Hematopoietic multipotent progenitor cell treated with erythropoietin and hydrocortisone succinate and interleukin-3 and kit ligand, for 4 days (in vitro differentiated cells): ENCODE measurements at places on chromosomes 13 and 19.

GRCh38 chr19:57934820-57935665, at the start of gene ZNF418:
ZNF418 (minus strand) TSS chr19:57935402; CDS start chr19:57933822, 1,580 bp downstream.
- peak; percentile 92 for DNase-seq

- no peak for DNase-seq
Measured at GRCh38 chr13:76942363-76942762, 5.9 kb upstream of the ACOD1 start.

GRCh38 chr19:46718157-46718933, 1.4 kb upstream of the PRKD2 start:
- DNase-seq = peak; percentile 84

DNA sequence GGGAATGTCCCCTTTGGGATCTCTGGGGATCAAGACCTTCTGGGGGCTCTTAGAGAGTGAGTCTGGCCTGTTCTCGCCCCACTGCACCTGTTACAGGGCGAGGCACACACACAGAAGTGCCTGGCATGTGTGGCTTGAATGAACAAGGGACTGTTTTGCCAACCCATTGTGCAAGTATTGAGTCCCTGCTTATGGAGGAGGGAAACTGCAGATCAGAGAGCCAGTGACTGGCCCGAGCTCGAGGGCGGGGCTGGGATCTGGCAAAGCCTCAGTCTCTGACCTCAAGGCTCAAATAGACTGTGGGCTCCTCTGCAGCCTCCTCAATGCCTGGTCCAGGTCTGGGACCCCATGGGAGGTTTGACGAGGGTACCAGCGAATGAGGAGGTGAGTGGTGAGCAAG, 5.5 kb downstream of the RAVER1 start:
- DNase-seq = no peak

- peak; percentile 95 for DNase-seq
Measured at GRCh38 chr19:45478454-45479238, 10.8 kb downstream of the FOSB start.

GRCh38 chr13:79937771-79938216, 403.1 kb downstream of the SPRY2 start:
- DNase-seq = no peak

DNA sequence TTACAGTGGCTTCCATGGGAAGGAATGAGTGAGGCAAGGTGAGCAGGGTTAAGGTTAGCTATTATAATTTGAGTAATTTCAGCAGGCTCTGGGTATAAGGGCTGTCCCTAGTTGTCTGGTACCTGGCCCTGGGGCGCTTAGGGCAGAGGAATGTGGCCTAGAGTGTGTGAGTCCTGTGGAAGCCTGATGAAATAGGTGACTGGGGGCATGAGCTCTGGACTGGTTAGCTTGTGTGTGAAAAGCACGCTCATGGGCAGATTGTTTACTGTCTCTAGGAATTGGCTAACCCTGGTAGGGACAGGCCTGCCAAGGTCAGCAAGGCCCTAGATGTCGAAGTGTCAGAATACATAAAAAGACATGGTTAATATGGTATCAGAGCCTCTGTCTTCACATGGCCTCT, 42.5 kb downstream of the SPRYD7 start:
- DNase-seq = no peak

DNA sequence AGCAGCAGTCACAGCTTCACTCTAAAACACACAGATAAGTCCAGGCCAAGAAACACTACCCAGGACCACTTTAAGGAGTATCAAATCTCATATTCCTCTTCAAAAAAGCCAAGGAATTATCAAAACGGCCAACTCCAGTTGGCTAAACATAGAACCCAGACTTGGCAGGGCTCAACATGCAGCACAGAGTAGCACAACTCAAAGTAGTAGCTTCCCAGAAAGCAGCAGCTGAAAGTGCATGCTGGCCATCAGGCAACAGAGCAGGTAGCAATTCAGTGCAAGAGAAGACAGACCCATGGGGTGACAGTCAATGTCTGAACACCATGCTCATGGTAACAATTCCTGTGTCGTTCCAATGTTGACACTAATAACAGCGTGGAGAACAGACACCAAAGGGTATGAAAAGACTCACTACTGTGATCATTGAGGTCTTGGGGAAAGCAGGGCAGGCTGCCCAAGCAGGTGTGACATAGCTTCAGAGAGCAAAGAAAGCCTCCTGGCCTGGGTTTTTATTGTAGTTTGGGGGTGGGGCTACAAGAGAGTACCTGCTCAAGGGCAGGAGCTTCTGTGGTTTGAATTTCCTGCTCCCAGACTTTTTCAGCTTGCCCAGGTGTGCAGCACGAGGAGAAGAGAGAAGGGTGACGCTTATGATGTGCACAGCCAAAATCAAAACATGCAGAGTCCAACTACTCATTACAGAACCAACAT, 6.2 kb downstream of the ZNF709 start:
- no peak for DNase-seq

DNA sequence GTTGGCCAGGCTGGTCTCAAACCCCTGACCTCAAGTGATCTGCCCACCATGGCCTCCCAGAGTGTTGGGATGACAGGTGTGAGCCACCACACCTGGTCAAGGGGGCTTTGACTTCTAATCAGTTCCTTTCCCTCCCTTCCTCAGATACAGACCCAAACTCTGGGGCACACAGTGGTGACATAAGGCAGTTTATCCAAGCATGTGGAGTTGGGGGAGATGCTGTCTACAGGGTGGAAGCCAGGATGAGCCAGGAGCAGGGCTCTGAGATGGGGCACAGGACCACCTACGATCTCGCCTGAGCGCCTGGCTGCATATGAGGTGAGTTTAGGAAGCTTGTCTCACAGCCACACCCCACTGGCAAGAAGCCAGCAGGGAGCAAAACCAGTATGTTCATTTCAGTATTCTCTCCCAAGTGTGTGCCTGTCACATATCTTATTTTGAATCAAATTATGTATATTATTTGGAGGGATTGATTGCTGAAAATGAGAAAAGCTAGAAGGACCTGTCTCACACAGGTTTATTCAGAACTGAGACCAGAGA, 67.7 kb downstream of the KCTD15 start:
- no peak for DNase-seq

- DNase-seq = peak; percentile 73
Measured at GRCh38 chr13:40116008-40116407, 460.5 kb downstream of the COG6 start.

DNA sequence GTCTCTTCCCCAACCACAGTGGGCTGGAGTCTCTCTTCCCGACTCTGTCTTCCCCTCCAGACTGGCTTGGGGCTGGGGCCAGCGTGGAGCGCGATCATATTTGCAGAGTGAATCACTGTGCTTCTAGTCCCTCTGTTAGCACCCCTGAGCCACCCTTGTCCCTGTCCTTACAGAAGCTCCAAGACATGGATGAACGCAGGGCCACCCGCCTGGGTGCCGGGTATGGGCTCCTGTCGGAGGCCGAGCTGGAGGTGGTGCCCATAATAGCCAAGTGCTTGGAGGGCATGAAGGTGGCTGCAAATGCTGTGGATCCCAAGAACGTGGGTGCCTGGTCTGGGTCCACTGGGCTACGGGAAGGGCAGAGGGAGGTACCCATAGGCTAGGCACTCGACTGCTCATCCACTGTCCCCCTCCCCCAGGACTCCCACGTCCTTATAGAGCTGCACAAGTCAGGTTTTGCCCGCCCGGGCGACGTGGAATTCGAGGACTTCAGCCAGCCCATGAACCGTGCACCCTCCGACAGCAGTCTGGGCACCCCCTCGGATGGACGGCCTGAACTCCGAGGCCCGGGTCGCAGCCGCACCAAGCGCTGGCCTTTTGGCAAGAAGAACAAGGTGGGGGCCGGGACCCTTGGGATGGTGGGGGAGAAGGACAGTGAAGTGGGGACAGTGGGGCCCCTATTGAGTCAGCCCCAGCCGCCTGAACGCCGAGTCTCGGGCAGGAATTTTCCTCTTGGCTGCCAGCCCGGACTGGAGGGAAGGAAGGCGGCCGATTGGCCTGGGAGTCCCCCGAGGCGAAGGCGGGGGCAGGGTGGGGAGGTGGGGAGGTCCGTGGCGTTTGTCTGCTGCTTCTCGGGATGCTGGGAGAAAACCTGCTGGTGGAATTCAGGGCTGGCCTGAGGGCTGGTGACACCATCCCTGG, 5.2 kb downstream of the TRIP10 start:
- DNase-seq = no peak

- peak; percentile 91 for DNase-seq
Measured at GRCh38 chr13:28094306-28094705, 6.1 kb downstream of the FLT3 start.

DNA sequence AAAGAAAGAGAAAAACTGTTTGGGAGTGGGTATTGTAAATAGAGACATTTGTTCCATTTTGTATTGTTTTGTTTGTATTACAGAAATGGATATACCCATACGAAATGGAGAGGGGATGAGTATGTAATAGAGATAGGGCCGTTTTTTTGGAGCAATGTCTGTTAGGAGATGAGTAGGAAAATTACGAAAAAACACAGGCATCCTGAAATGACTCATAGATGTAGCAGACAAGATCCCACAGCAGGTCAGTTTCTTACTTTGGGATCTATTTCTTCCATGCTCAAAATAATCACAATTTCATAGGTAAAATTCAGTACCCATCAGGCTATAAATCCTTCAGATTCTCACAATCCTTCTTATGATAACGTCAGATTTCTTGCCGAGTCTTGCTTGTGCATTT, 779.4 kb upstream of the SLITRK1 start:
- DNase-seq = no peak

GRCh38 chr13:51122868-51123566, 11.9 kb upstream of the C13orf42 start:
- DNase-seq = peak; percentile 73

- peak; percentile 75 for DNase-seq
Measured at GRCh38 chr13:40996426-40997092, 22.6 kb downstream of the ELF1 start.

GRCh38 chr19:34241513-34242337, 12.6 kb upstream of the GARRE1 start:
- peak; percentile 47 for DNase-seq

DNA sequence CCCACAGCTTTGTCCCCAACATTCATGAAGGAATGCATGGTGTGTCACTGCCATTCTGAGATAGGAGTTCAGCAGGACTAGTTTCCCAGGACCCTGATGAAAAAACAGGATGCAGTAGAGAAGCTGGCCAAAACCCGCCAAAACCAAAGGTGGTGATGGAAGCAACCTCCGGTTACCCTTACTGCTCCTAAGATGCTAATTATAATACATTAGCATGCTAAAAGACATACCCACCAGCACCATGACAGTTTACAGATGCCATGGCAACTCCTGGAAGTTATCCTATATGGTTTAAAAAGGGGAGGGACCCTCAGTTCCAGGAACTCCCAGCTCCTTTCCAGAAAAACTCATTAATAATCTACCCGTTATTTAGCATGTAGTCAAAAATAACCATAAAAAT, 59.9 kb upstream of the KCTD15 start:
- no peak for DNase-seq

GRCh38 chr13:25901460-25902376, 150.1 kb downstream of the SHISA2 start:
- DNase-seq = peak; percentile 28

DNA sequence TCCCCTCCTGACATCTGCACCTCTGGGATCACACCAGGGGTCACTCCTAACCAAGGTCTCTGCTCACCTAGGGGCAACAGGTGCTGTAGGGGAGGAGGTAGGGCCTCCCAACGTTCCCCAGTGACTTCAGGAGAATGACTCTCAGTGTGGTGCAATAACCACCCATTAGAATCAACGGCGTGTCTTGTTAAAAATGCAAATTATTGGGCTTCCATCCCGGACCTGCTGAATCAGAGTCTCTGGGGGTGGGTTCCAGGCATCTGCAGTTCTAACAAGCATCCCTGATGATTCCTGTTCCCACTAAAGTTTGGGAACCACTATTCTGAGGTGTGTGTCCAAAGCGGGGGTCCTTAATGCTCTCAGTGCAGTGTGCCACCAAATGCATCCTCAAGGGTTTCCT, 84.6 kb downstream of the CRYL1 start:
- no peak for DNase-seq

- peak; percentile 75 for DNase-seq
Measured at GRCh38 chr19:13100031-13100588, 2.5 kb downstream of the LYL1 start.

- no peak for DNase-seq
Measured at GRCh38 chr19:19257137-19257536, 16.0 kb downstream of the TM6SF2 start.

GRCh38 chr13:109809216-109809932, 23.0 kb upstream of the IRS2 start:
- DNase-seq = no peak

DNA sequence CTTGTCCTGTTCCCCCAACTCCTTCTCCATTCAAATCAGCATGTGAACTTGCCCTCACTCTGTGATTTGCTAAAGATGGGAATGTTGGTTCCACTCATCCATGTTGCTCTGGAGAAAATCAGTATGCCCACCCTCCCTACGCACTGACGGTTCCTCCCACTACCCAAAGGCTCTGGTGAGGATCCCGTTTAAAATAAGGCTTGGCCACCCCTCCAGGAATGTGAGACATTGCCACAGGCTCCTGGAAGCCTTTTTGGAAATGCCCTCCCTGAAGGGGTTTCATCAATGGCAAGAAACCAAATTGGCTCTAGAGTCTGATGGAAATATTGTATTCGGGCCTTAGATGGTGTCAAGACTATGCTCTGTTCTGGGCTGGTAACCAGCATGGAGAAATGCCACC, 187.3 kb downstream of the USP12 start:
- no peak for DNase-seq

GRCh38 chr13:83352391-83352790, 529.9 kb downstream of the SLITRK1 start:
- DNase-seq = no peak

- DNase-seq = peak; percentile 42
Measured at GRCh38 chr19:52600639-52601024, 30.5 kb downstream of the ZNF701 start.

DNA sequence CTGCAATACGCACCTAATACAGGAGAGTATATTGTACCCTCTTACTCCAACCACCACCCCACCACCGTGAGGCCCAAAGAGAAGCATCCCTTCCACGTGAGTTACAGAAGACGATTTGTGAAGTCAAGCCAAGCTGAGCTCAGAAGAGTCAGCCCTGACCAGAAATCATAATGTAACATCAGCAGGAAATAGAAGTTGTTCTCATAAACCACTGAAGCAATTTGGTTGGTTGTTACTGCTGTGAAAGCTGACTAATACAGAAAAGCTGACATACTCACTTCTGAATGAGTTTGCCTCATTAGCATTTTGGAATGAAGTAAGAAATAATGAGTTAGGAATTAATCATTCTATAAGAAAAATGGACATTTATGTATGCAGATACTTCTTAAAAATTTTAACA, 749.4 kb upstream of the SLC10A2 start:
- DNase-seq = no peak

DNA sequence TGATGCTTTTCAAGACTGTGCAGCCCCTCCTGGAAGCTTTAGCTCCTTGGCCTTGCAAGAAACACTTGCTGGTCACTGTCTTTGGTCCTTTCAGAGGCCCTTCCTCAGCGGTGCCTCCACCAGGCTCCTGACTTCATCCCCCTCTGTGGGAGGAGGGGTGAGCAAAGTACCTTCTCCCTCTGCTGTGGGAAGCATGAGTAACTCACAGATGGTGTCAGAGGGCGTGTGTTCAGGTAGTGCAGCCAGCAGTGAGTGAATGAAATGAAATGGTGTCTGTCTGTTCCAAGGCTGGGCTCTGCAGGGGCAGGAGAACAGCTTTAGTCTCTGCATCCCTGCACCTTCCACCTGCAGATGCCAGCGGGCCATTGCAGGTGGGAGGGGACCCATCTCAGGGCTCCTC, 102.9 kb downstream of the SHISA2 start:
- DNase-seq = no peak
